ENCODE measurements at places on chromosomes 11 and 22.

- no peak for DNase-seq
Observed at GRCh38 chr11:113526521-113526920, 51.3 kb upstream of the DRD2 start.

DNA sequence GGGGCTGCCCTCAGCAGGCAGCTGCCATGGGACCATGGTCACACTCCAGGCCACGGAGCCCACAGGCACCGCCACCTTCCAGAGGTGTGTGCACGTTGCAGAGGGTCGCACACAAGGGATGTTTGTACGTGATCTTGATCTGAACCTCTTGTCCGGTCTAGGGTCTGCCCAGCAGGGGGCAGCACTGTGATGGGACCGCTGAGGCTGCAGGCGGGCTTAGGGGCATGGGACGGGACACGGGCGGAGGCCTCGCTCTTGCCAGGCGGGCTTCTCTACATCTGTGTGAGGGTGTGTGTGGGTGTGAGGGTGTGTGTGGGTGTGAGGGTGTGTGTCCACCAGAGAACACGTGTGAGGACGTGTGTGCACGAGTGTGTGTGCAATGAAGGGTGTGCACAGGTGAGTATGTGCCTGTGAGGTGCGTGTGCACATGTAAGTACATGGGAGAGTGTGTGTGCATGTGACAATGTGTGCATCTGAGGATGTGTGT is 52.4 kb downstream of the CACNA1I start:
- peak; percentile 40 for DNase-seq

- no peak for DNase-seq
Observed at GRCh38 chr11:95544095-95544856, 245.3 kb downstream of the FAM76B start.

DNA sequence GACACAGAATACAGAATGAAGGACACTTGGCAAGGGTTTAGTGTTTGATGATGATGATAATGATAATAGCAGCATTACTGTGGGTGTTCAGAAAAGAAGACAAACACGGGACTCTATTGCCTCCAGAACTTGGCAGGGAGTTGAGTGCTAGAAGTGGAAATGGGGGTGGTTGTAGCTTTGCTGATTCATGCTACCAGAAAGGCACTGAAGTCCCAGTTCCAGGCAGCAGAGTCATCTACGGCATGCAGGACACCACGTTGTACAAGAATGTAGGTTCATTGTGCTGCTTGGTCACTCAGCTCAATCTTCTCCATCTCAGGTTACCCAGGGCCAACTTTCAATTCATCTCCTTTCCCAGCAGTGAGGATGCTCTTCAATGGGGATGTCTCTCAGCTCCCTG is 115.7 kb downstream of the NTM start:
- DNase-seq, result no peak

GRCh38 chr11:134712228-134713145 is 300.4 kb upstream of the B3GAT1 start:
- DNase-seq, result no peak

DNA sequence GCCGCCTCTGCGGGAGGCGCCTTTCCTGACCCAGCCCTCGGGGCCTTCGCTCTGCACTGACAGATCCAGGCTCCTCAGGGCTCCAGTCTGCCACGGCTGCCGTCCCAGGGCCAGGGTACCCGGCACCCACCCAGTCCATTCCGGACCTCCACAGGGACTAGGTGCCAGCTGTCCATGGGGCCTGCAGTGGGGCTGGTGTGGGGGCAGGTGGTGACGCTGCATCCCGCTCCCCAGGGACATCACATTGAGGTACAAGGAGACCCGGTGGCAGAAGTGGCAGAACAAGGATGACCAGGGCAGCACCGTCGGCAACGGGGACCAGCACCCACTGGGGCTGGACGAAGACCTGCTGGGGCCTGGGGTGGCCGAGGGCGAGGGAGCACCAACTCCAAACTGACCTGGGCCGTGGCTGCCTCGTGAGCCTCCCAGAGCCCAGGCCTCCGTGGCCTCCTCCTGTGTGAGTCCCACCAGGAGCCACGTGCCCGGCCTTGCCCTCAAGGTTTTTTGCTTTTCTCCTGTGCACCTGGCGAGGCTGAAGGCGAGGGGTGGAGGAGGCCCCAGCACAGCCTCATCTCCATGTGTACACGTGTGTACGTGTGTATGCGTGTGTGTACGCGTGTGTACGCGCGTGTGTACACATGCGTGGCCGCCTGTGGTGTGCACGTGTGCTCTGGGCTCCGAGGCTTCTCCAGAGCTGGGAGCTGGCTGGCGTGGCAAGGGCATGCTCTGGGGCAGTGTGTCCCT is 16.7 kb downstream of the RNH1 start:
- no peak for DNase-seq

DNA sequence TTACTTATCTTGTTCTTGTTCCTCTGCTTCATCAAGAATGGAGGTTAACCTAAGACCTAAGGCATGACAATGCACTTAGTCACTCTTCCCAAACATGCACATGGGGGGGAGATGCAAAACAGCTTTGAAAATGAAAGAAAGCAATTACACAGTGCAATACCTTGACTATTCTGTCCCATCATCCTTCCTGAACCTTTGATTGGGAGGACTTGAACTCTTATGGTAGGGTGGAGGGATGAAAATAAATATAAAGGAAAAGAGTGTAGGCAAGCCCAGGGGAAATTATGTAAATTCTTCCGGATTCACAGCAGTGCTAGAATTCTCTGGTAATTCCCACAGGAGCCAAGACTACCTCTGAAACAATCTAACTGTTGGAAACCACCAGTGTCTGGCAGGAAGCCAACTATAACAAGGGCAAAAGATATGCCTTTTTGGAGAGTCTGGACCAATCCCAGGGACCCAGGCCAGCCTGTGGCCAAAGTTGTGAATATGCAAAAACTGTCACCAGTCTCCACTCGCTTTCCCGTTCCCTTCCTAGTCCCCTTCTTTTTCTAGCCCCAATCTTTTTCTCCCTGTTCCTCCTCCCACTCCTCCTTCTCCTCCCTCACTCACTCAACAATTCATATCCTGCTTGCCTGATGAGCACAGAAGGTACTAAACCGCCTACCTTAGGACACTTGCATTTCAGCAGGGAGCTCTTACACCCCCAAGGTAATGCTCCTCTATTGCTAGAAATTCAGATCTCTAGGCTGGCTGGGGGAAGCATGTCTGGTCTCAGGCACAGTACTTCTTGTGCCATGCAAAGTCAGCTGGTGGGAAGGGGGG is 2.5 kb upstream of the RCN1 start:
- DNase-seq, result peak; percentile 13

GRCh38 chr22:47457021-47457420 is 694.6 kb downstream of the TBC1D22A start:
- no peak for DNase-seq

DNA sequence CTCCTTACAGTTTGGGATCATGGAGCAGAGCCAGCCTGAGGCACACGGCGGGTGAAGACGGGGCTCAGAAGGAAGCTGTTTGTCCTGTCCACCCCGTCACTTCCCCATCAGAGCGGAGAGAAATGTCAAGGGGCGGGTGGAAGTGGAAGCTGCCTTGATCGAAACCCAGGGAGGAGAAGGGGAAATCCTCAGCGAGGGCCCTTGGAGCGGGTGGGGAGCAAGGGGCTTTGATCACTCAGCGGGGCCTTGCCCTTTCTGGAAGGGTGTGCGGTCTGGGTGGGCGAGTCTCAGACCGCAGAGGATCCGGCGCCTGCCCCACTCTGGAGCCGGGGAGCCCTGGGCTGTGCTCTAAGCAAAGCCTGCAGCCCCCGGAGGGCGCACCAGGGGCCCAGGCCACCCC is 320.4 kb downstream of the NTM start:
- DNase-seq, result no peak

DNA sequence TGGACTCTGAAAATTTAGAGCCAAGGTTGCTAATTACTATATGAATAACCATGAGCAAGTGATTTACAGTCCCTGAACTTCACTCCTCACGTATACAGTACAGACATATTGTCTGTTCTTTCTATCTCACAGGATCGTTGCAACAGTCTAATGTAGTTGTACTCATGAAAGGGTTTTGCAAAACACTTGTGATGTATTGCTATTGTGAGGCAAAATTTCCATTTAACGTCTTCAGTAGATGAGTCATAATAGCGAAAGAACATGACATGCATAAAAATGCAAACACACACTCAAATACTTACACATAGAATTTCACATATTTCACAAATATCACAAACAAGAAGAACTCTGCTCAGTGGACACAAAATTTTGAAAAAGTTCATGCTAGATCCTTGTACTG is 134.6 kb upstream of the TRPC6 start:
- no peak for DNase-seq

DNA sequence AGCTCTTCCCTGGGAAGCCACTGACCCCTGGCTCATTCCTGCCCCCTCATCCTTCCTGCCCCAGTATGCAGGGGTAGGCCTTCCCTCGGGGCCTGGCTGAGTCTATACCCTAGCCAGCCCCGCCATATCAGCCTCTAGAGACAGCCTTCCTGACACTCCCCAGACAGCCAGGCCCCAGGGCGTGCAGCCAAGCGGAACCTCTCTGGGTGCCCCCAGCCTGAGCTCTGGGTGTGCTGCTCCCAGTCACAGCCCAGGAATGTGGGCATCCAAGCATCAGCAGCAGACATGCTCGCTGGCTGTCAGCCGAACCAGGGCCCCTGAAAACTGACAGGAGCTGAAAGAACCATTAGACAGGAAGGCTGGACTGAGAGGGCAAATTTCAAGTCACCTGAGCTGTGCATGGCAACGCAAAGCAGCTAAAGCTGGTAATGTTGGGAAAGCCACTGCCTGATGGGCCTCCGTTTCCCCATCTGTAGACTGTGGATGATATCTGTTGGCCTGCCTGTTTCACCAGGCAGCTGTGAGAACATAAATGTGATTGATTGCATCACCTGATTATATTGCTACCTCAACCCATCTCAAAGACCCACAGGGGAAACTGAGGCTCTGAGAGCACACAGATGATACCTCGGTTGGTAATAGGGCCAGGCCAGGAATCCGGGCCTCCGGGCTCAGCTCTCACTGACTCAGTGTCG is 93.2 kb downstream of the LRRC32 start:
- no peak for DNase-seq

DNA sequence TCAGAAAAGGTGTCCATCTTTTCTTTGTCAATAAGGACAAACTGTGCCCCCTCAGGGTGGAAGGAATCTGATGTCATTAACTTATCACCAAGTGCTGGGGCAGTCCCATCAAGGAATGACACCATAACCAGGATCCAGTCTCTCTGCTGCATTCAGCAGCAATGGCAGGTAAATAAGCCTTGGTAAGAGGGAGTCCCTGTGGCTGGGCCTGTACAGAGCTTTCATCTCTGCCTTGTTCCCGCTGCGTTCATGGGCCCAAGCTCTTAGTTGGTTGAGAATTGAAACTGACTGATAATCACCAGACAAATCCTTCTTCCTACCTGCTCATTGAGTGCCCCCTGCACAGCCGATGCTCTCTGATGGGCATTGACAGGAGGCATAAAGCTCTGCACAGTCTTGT is 22.7 kb downstream of the EIF3F start:
- DNase-seq, result no peak

DNA sequence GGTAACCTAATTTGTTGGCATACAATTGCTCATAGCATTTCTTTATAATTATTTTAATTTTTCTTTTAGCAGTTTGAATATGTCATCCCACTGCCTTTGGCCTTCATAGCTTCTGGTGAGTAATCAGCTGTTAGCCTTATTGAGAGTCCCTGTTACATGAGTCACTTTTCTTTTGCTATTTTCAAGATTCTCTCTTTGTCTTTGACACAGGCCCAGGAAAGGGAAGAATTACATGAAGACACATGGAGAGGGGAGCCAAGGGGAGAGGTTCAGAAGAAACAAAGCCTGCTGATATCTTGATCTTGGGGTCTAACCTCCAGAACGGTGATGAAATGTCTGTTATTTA is 418.2 kb downstream of the METTL15 start:
- no peak for DNase-seq

DNA sequence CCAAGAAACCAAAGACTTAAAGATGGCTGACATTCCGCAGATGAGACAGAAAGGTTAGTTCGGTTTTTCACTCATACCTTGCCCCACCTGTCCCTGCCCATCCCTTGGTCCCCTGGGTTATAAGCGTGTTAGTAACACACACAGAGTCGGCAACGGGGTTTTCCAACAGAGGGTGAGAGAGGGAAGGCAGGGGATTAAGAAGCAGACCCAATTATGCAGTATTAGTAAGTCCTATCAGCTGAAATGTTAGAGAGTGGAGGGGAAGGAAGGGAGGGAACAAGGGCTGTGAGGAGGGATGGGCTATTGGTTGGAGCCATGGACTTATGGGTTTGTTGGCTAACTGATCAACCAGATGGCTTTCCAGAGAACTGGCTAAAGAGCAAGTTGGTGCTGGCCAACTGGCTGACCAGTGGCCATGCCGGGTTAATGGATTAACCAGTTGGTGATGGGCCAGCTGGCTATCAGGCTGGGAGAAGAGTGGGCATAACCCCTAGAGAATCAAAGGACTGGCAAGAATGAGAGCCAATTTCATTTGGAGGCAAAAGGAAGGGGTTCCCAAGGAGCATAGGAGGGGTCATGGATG is 45.5 kb downstream of the NRXN2 start:
- DNase-seq, result no peak

- no peak for DNase-seq
Observed at GRCh38 chr22:31377612-31378011, 21.8 kb upstream of the DRG1 start.

- no peak for DNase-seq
Observed at GRCh38 chr11:12393691-12394090, 16.3 kb downstream of the PARVA start.

GRCh38 chr11:134038897-134039470 is 29.9 kb upstream of the JAM3 start:
- DNase-seq, result no peak

DNA sequence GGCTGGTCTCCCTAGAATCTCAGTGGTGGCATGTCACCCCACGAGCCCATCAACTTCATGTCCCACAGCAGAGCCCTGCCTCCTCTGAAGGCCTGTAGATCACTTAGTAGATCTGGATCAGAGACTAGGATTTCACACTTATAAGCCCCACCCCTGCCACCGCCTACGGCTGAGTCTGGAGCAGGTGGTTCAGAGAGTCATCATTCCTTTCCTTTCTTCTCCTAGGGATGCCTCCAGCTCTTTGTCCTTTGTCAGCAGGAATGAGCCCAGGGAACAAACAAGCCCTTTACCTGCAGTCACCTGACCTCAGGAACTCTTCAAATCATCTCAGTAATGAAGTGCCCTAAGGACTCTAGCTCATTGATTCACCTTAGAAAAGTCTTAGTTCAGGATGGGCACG is 37.8 kb downstream of the SCGB1A1 start:
- DNase-seq, result no peak

DNA sequence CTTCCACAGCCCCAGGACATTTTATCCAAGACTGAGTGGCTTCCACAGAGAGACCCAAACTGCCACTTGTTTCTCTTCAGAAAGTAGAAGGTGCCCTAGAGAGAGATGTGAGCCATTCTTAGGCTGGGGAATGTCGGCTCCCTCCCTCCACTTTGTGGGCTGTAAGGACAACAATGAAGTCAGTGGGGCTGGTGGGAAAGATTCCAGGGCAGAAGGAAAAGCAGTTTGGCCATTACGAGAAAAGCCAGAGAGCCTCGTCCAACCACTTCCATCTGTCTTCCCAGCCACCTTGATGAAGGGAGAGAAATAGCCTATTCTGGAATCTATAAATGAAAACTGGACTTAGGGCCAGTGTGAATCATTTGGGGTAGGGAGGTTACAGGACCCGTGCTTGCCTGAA is 382.5 kb downstream of the NXPE2 start:
- no peak for DNase-seq

GRCh38 chr11:109695696-109696095 is 273.7 kb downstream of the C11orf87 start:
- DNase-seq, result no peak
